ENCODE measurements at places on chromosomes 1 and 21.

- DNase-seq = no peak
Observed at GRCh38 chr1:41789661-41790330, 128.9 kb downstream of the HIVEP3 start.

- no peak for DNase-seq
Observed at GRCh38 chr21:45929449-45929848, 52.1 kb upstream of the COL6A1 start.

DNA sequence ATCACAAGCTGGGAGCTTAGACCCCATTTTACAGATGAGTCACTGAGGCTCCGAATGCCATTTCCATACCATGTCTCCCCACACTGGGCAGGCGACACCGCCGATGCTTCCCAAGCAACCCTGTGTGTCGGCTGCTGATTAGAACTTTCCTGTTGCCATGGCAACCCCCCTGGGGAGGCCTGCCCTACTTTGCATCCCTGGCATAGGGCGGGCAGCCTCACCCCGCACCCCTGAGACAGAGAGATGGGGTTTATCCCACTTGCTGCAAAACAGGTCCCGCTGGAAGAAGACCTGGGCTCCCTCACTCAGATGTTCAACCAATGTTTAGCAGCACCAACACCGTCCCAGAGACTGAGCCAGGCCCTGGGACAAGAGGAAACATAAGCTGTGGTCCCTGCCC lies 81.5 kb downstream of the CAMK2N1 start:
- no peak for DNase-seq

DNA sequence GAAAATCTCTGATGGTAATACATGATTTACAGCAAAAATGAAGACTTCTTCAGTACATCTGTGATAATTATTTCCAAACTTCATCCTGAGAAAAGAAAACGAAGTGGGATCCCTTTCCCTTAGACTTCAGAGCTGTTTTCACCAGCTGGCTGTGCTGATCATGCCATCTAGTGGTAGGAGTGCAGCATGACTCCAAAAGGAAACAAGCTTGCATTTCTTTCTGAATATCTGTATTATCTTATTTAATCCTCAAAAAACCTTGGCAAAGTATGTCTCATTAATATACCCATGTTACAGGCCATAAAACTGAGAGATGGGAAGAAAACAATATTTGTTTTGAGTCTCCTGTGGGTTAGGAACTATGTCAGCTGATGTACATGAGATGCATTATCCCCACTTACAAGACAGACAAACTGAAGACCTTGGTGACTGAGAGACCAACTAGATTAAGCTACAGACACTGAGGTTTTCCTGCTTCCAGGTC lies 9.8 kb upstream of the GJA8 start:
- peak; percentile 2 for DNase-seq

DNA sequence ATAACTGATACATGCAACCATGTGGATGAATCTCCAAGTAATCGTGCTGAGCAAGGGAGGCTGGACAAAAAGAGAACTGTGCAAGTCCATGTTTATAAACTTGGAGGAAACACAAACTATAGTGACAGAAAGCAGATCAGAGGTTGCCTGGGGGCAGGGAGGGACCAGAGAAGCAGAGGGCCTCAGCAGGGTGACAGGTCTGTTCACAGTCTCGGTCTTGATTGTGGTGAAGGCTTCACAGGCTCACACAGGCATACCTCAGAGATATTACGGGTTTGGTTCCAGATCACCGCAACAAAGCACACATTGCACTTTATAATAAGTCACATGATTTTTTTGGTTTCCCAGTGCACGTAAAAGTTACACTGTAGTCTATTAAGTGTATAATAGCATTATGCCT lies 28.5 kb downstream of the ACOT7 start:
- no peak for DNase-seq

DNA sequence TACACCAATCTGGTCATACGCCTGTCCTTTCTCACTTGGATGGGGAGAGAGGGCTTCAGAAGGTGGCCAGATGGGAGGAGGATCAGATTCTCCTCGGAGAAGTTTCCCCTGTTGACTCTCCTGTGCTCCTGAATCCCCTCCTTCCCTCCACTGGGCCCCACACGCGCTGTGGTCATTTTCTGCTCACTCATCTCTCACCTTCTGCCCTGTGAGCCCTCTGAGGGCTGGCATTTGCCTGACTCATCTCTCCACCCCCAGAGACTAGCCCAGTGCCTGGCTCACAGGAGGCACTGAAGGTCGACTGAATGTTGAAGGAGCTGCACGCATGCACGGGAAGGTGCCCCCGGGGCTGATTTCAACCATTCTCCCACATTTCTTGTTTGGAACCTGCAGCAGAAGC lies 14.2 kb downstream of the ABCA4 start:
- no peak for DNase-seq

- DNase-seq = no peak
Observed at GRCh38 chr1:174815474-174815908, 184.3 kb upstream of the CACYBP start.

DNA sequence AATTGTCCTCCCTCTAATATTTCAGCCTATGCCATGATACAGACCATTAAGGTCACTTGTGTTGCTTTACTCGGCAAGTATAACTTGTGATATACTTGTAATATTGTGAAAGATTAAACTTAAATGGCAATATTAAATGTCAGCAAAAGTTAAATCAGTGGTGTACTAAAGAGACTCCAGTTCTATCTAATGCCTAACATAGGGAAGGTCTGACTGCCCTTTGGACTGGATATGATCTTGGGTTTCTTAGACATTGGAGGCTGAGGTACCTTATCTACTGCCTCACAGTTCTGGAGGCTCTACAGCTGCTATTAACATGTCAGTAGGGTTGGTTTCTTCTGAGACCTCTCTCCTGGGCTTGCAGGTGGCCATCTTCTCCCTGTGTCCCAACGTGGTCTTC lies 89.9 kb downstream of the MT1HL1 start:
- DNase-seq = no peak

GRCh38 chr1:205668951-205669340 lies 11.4 kb downstream of the SLC45A3 start:
- no peak for DNase-seq

- DNase-seq = no peak
Observed at GRCh38 chr21:42836402-42836666, 43.0 kb downstream of the WDR4 start.

- no peak for DNase-seq
Observed at GRCh38 chr1:8299963-8300362, 18.0 kb upstream of the SLC45A1 start.

DNA sequence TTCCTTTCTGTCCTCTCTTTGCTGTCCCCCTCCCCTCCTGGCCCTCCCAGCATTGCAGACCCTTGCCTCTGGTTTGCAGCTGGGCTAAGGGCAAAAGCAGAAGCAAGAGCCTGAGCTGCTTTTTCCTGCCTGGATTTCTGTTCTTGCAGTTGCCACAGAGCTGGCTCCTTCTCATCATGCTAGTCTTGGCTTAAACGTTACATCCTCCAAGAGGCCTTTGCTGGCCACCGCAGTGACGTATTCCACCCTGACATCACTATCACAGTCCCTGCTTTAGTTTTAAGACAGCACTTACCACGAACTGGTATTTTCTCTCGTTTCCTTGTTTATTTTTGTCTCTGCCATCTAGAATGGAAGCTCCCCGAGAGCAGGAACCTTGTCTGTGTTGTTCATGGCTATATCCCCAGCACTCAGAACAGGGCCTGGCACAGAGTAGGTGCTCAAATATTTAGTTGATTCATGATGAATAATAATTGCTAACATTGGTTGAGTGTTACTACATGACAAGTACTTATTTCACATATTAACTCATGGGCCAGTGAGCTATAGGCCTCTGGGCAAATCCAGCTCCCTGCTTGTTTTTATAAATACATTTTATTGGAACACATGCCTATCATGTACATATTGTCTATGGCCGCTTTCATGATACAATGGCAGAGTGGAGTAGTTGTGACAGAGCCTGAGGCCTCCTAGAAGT lies 13.2 kb upstream of the CSF1 start:
- DNase-seq = no peak

DNA sequence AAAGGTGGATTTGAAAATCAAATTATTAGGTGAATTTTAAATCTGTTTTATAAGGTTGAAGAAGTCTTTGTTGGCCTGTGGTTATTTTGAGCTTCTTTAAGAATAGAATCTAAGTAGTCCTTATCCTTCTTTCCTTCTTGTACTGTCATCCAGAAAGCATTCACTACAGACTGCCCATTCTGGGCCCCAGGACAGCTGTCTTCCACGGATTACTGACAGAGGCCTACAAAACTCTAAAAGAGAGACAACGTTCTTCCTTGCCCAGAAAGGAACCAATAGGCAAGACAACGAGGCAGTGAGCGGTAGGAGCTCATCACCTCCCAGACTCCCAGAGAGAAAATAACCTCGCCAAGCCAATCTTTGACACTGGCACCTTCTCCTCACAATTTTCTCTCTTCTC lies 24.4 kb upstream of the PIGC start:
- DNase-seq = no peak

DNA sequence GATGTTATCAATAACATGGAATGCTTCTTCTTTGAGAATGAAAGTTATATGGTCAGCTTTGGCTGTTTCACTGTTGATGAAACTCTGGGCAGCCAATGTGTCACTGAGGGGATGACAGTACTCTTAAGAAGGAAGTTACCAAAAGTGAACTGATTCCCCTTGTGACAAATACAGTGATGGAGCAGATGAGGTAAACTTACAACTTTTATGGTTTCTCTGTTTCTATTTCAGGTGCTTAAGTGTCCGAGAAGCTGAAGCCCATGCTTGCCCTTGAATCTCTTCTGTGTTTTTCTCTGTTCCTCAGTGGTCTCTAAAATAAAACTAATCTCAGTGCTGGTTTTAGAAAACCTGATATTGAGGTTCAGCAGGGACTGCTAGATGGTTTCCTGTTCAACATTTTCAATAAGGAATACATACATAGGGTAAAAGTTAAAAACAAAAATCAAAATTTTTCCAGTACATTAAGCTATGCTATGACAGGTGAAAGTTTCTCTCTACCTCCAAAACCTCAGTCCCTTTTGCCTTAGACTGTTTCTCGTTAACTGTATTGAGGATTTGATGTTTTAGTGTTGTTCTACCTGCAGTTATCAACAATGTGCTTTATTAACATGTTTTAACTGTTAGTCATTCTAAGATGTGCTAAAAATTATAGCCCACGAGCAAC lies 454.4 kb upstream of the ADGRL4 start:
- no peak for DNase-seq

DNA sequence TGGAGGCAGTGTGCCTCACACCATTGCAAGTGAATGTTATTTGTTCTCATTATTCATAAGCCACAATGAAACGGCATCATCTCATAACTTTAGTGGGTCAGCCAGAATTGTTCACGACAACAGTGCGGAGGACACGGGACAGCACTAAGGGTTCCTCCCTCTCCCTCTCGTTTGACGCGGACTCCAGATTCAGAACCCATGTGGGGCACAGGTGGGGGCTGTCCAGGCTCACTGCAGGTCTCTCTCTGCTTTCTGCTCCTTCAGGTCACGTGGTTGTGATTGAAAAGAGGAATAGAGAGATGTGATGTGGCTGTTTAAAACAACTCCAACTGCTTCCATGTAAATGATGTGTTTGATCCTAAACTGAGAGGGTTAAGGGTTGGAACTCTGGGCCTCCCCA lies 13.5 kb downstream of the RUNX1 start:
- DNase-seq = no peak

DNA sequence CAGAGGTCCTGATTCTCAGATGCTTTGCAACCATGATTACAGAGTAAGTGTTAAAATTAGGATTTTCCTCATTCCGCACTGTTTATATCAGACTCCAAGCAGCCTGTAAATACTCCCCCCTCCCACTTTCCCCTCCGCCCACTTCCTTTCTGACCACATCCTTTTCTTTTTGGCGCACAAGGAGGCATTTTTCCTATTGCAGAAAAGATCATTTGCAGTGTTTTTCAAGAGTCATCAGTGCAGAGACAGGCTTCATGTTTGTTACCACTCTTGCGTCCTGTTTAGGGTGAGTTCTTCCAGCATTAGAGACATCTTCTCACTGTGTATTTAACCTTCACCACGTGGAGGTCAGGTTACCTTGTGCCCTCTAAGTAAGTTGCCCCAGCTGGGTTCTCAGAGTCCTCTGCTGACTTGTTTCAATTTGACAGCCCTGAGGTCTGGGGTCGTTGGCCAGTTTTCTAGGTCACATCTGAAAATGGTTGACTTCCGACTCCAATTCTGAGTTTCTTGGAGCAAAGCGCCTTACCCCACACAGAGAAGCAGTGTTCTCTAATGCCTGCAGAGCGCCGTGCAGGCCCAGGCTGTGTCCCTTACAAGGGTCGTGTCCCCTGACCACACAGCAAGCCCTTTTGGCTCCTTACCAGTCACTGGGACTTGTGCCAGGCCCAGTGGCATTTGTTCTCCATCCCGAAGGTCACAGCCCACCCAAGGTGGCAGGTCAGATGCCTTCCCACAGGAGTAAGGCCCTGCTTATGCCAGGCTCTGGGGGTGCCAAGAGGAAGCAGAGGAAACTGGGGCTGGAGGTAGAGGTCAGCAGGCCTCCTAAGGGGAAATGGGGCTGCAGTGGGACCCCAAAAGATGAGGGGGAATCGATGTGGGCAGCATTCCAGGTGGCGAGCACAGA lies 85.6 kb downstream of the FAM78B start:
- DNase-seq = no peak

GRCh38 chr1:221356693-221357092 lies 385.2 kb downstream of the DUSP10 start:
- DNase-seq = no peak

GRCh38 chr1:238964631-238965030 lies 421.7 kb upstream of the CHRM3 start:
- no peak for DNase-seq

- DNase-seq = no peak
Observed at GRCh38 chr21:41366522-41367151, 4.8 kb downstream of the MX2 start.

DNA sequence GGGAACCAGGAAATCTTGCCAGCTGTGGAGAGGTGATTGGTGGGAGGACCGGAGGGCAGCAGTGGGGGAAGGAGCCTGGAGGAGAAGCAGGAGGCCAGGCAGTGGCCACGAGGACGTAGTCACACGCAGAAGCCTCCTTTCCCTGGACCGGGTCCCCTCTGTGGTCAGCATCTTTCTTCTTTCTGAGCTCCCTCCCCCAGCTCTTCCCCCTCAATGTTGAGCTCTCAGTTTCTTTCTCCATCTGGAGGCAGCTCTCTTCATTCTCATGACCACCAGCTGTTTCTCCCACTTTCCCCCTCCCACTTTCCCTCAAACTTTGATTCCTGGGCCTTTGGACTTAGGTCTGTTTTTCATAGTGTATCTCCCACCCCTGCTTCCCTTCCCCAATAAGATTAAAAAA lies 18.3 kb downstream of the KIRREL1 start:
- no peak for DNase-seq

- no peak for DNase-seq
Observed at GRCh38 chr1:4633346-4633745, 21.1 kb upstream of the AJAP1 start.

GRCh38 chr1:24935615-24936484 lies 5.8 kb upstream of the RUNX3 start:
- DNase-seq = no peak

DNA sequence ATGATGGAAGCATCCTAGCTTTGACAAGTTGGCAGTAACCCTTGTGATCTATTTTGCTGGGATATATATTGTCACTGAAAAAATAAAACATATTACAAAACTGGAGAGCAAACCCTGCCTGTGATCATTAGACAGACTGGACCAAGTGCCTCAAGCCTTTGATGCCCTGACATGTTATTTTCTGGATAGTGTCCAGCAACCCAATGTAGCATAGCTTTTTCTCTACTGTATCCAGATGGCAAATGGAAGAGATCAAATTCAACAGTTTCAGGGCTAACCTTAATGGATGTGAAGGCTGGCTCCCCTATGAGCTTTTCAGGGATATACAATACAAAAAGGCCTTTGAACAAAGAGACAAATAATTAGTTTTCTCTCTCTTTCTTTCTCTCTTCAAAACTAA lies 25.1 kb downstream of the WARS2 start:
- no peak for DNase-seq

All from T-helper 22 cell (primary cell).